ENCODE measurements at places on chromosomes 3 and 15.
A peak's percentile ranks its signal among the peaks of the same experiment; 100 is the strongest.

GRCh38 chr3:157127831-157128767, 31.8 kb downstream of the CCNL1 start:
- DNase-seq, result no peak

DNA sequence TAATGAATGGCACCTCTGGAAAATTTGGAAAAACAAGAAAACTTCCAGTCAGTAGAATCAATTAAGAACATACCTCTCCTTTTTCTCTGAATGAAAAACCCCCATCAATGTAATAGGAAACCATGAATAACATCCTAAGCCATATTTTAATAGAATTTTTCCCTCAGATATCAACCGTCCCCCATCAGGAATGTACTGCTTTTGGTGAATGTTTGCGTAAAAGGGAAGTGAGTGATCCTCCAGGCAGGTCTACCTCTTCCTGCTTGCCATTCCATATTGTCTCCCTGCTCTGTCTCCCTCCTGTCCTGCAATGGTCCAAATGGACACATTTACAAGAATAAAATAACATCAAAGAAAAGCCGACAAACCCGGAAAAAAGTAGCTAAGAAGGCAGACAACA, 30.8 kb downstream of the LAMP3 start:
- DNase-seq, result no peak

DNA sequence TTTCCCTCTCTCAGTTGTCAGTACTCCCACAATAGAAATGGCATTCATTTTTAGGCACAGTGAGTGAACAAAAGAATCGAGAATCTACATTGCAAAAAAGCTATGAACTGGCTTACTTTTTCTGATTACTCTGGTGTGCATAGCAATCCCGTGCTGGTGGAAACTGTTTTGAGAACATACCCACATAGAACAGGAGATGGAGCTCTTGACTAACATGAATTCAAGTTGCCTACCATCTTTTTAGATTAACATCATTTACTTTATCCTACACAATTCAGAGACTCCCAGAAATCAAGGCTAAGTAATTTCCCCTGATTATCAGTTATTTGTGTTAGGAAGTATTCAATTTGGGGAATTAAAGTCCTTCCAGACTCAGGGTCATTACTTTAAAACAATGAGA, 326.6 kb downstream of the ARPP21 start:
- DNase-seq, result peak; percentile 11

DNA sequence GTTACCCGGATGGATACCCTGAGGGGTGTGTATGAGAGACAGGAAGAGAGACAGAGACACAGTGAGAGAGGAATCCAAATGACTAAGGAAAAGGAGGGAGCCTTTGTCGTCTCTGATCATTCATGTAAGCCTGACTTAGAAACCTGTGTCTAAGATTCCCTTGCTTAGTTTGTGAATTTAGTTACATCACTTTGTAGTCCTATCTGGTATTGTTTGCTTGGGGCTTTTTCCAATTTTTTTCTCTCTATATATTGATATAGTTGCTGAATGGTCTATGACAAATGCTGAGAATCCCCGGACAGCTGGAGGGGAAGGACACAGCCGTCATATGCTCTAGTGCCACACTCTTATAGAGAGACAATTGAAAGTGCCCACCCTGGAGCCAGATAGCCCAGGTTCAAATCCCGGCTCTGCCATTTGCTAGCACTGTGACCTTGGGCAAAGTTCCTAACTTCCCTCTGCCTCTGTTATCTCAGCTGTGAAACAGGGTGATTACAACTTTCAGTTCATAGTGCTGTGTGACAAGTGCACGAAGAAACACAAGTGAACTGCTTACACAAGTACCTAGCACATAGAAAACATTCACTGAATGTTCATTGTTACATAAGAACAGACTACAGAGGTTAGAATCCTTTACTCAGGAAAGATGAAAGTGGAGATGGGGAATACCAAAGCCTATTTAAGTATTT, 6.0 kb downstream of the SLC24A5 start:
- DNase-seq, result no peak

DNA sequence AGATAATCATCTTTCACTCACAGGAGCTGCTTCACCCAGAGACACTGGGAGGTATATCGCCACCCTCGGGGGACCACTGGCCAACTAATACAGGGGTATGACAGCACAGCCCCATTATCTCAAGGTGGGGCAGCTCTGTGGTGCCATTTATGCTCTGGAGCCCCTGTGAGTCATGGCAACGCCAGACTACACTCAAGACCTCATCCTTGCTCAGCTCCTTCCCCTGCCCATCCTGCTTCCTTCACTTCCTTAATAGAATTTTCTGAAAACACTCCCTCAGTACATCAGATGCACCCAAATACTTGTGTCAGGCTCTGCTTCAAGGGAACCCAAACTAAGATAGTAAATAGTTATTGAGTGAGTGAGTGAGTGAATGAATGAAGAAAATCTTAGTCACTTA, 45.7 kb downstream of the TRIM42 start:
- no peak for DNase-seq

DNA sequence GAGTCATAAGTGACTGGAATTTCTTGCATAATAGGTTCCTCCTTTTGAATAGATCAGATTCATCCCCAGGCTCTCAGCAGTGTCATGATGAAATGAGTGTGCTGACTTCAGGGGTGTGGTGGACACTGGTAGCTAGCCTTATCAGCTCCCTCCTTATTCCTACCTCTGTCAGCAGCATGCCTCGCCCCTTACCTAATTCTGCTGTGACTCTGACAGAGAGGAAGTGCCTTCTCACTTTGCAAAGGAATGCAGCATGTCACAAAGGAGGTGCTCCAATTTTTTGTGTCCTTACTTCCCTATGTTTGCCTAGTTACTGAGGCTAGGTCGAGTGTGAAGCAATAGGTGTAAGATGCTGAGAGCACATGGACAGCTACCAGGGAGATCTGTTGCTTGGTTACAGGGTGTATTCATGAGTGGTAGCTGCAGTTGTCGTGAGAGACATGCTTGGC, 90.6 kb downstream of the TNFAIP8L3 start:
- no peak for DNase-seq

DNA sequence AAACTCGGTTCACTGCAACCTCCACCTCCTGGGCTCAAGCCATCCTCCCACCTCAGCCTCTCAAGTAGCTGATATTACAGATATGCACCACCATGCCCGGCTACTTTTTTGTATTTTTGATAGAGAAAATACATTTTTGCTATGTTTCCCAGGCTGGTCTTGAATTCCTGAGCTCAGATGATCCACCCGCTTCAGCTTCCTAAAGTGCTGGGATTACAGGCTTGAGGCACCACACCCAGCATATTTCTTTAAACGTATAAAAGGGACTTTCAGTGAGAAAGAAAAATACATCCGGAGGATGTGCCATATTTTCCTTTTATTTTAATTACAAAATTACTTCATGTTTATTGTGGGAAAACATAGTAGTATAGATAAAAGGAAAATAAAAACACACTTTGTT, 55.2 kb downstream of the RPL39L start:
- DNase-seq, result no peak

- no peak for DNase-seq
Observed at GRCh38 chr3:4795905-4796304, 183.3 kb upstream of the BHLHE40 start.

DNA sequence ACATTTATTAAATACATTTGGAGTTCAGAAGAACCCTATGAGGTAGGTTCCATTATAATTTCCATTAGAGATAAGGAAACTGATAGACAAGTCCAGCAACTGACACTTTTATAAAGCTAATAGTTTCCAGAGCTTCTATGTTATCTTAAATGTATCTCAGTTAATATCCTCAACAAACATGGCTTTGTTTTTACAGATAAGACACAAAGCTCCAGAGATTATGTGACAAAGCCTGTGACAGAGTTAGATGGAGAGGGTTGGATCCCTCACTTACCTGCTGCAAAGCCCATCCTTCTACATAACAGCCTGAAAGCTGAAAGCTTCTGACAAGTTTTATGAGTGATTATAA, 473 bp upstream of the COMMD2 start:
- DNase-seq, result no peak

DNA sequence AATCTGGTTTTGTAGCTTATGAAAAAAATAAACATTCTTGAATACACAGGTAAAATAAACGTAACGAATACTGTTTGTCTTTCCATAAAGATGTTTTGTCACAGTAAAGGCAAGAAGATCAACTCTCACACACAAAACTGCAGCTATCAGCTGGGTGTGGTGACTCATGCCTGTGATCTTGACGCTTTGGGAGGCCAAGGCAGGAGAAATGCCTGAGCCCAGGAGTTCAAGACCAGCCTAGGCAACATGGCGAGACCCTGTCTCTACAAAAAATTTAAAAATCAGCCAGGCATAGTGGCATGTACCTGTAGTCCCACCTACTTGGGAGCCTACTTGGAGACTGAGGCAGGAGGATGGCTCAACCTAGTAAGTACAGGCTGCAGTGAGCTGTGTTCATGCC, 39.6 kb downstream of the CBLB start:
- no peak for DNase-seq

GRCh38 chr3:86046436-86047136, 944.4 kb downstream of the VGLL3 start:
- no peak for DNase-seq

DNA sequence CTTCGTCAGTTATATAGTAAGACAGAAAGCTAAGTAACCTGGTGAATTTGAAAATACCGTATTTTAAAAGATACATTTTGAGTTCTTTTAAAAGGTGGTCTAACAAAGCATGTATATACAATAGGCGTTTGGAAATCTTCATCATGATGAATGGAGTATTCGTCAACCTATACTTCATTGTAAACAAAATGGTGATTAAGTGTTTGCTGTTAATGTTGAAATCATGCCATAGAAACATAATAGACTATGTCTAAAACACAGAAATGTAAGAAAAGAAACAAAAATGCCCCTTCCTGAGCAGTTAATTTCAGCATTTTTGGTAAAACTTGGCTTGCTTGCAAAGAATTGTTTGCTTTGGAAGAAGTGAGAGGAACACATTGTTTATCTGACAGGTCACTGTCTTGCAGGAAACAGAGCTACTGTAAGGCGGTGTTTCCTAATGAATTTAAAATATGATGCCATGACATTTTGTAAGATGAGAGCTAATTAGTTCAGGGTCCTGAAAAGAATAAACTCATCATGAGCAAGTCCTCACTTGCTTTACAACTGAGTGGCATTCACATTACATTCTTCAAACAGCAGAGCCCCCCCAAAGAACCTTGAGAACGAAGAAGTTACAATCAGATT, 126.7 kb downstream of the SERPINI1 start:
- no peak for DNase-seq

- no peak for DNase-seq
Observed at GRCh38 chr3:115021061-115021460, 126.0 kb downstream of the ZBTB20 start.

- no peak for DNase-seq
Observed at GRCh38 chr15:39597336-39597735, 16.5 kb downstream of the THBS1 start.

- no peak for DNase-seq
Observed at GRCh38 chr3:115022835-115023398, 124.2 kb downstream of the ZBTB20 start.

Data from H7 (cell line).